ENCODE measurements at places on chromosomes 6 and 20. TPM values are rescaled to one million over a fixed set of nuclear protein-coding genes. Genes with fewer than 3 reads are reported as not detected.

- H3K27me3 ChIP-seq: no peaks in the 10 kb centered on the region
- no peak for DNase-seq
- no peaks in the 10 kb centered on the region for H3K4me1 ChIP-seq
- no peak overlapping the region for H3K27ac ChIP-seq
- H3K4me3 ChIP-seq: no peak overlapping the region
Measured at GRCh38 chr6:69881322-69882151, 15.2 kb downstream of the COL19A1 start.

DNA sequence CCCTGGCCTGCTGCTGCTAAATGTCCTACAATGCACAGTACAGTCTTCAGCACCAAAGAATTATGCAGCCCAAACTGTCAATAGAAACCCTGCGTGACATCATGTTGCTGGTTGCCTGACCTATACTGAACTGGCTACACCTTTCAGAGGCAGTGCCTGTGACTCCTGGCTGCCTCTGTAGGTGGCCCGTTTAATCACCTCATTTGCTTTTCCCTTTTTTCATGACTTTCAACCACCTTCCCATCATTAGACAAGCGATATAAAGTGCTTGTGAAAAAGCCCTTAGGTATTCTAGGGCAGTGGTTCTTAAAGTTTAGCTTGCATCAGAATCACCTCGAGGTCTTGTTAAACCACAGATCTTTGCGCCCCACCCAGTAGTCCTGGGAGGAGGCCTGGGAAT is 33.0 kb upstream of the RIPOR2 start:
- DNase-seq: no peak
- no peaks in the 10 kb centered on the region for H3K4me1 ChIP-seq
- H3K27me3 ChIP-seq: no peaks in the 10 kb centered on the region
- H3K4me3 ChIP-seq: no peak overlapping the region

SLC17A3 gene
- 0.09 TPM for total RNA-seq

APOM gene
- 52.9 TPM for total RNA-seq

GRCh38 chr6:56450882-56451739 is 191.6 kb downstream of the DST start:
- H3K4me3 ChIP-seq: no peak overlapping the region
- H3K27ac ChIP-seq: peak overlapping the region; percentile 49
- H3K4me1 ChIP-seq: peaks cover 24% of the 10 kb centered on the region
- peak; percentile 55 for DNase-seq

GRCh38 chr6:52337633-52338290 is 24.2 kb upstream of the PAQR8 start:
- H3K4me3 ChIP-seq: no peak overlapping the region
- H3K4me1 ChIP-seq: peaks cover 45% of the 10 kb centered on the region
- H3K27me3 ChIP-seq: no peaks in the 10 kb centered on the region

DNA sequence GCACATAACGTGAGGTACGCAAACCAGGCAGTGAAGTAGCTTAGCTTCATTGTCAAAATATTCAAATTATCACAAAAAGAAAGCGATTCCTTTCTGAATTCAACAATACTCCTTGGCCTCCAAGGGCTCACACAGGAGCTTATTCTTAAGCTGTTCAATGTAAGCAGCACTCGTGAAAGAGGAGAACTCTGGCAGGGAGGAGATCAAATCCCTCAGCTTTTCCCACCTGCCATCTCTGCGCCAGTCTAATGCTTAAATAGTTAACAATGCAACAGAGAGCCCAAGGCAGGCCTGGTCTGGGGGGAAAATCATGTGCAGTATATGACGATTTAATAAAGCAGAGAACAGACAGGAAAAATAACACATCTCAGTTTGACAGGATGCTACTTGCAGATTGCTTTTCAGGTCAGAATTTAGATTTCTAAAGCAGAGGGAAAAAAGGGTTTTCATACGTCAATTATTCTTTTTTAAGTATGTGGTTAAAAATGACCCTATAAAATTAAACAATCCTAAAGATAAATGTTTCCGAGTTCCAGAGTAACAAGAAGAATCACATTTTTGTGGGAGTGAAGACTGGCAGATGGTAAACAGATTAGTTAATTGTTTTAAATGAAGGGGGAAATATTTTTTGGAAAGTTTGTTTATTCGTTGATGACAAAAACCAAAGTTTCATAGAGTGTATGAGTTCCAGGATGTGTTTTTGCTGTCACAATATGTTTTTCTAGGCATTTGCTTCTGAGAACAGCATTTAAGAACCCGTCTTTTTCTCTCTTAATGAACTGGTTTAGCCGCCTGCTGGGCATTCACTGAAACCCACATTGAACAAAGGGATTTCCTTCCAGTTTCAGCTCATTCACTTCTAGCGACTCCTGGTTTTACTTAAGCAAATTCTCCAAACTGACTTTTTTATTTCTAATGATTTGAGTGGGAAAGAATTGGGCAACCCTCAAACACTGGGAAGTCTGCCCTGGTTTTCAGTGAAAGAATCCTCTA is 45.9 kb downstream of the PLAGL1 start:
- no peaks in the 10 kb centered on the region for H3K36me3 ChIP-seq
- H3K27me3 ChIP-seq: no peaks in the 10 kb centered on the region
- H3K4me1 ChIP-seq: no peaks in the 10 kb centered on the region
- no peak for DNase-seq
- no peak overlapping the region for H3K27ac ChIP-seq

- no peak overlapping the region for H3K4me3 ChIP-seq
- no peaks in the 10 kb centered on the region for H3K27me3 ChIP-seq
- H3K27ac ChIP-seq: no peak overlapping the region
Measured at GRCh38 chr20:47762699-47763268, 22.5 kb downstream of the SULF2 start.

DNA sequence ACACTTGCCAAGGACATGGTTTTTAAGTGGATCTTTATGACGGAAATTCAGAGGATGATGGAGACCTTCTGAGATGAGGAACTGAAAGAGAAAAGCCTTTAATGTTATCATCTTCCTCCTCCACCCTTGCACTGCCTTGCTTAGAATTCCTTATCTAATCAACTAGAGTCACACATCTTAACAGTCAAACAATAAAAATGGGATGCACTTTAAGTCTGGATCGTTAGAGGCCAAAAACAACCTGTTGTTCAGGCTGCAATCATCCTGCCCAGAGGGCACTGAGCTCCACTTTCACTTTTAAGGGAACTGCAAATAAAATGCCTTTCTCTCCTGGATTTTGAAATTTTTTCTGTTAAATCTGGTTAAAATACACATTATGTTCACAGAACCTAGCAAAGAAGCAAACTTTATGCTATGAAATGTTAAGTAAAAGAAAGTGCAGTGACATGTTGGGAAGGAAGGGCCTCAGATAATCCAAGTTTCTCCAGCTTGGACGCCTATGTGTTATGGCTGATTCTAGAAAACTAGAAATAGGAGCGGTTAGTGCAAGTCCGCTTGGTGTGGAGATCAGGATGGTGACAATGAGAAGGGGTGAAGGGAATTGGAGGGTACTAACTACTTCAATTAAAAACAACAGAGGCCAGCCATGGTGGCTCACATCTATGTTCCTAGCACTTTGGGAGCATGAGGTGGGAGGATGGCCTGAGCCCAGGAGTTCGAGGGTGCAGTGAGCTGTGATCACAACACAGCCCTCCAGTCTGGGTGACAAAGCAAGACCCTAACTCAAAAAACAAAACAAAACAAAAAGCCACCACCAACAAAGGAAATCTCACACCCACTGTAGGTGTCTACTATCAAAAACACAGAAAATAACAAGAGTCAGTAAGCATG is 66.4 kb upstream of the KIF13A start:
- H3K36me3 ChIP-seq: no peaks in the 10 kb centered on the region
- H3K4me3 ChIP-seq: peak overlapping the region; percentile 33
- no peak overlapping the region for H3K27ac ChIP-seq
- H3K27me3 ChIP-seq: no peaks in the 10 kb centered on the region
- peaks cover 53% of the 10 kb centered on the region for H3K4me1 ChIP-seq

DNA sequence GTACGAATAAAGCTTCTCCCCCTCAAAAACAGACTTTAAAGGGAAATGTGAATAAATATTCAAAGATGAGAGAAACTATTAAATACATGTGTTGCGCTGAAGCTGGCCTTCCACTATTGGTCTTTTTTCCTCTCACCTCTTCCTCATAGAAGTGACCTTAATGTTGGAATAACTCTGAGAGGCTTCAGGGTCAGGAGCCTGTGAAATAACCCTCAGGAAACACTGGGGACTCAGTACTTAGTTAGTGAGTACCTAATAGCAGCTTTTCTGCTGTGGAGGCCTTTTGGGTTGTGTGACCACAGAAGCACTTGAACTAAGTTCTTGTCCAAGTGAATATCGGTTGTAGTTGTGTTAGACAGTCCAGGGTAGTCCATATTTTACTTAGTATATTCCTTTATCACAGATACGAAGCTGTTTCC is 799 bp upstream of the SHPRH start:
- no peak for DNase-seq
- no peaks in the 10 kb centered on the region for H3K27me3 ChIP-seq
- peaks cover 31% of the 10 kb centered on the region for H3K4me1 ChIP-seq
- H3K4me3 ChIP-seq: peak overlapping the region; percentile 38
- H3K27ac ChIP-seq: peak overlapping the region; percentile 88

- H3K4me1 ChIP-seq: no peaks in the 10 kb centered on the region
- DNase-seq: no peak
- no peaks in the 10 kb centered on the region for H3K36me3 ChIP-seq
- no peak overlapping the region for H3K27ac ChIP-seq
- H3K4me3 ChIP-seq: no peak overlapping the region
- no peaks in the 10 kb centered on the region for H3K27me3 ChIP-seq
Measured at GRCh38 chr20:55446301-55446700, 559.0 kb downstream of the CBLN4 start.

DNA sequence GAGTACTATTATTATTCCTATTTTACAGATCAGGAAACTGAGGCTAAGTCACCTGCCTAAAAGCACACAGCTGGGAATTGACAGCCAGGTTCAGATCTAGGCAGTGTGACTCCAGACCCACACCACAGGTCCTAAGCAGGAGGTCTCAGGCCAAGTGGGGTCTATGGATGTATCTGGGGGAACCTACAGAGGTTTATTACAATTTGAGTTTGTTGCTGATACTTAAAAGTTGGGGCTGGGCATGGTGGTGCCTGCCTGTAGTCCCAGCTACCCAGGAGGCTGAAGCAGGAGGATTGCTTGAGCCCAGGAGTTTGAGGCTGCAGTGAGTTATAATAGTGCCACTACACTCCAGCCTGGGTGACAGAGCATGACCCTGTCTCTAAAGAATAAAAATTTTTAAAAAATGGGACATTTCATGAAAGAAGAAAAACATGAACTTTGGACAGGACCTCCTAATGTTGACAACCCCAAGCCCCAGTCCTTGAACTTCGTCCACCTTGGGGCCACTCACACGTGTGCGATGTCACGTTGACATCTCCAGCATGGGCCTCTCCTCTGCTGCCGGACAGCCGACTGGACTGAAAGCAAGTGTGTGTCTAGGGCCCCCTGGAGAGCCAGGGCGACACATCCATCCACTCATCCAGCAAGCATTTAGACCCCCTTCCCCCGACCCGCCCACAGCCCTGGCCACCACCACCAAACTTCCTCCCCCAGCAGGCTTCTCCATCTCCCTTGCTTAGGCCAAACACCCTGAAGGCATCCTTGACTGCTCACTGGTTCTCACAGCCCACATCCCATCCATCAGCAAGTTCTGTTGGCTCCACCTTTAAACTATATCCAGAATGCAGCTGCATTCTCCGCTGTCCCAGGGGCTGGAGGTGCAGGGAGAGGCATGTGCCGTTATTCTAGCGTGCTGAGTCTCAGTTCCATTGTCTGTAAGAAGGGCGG is 40.0 kb downstream of the NOL4L start:
- no peak overlapping the region for H3K4me3 ChIP-seq
- H3K36me3 ChIP-seq: no peaks in the 10 kb centered on the region
- DNase-seq: peak; percentile 98

BTNL2 gene
- not detected for total RNA-seq

DNA sequence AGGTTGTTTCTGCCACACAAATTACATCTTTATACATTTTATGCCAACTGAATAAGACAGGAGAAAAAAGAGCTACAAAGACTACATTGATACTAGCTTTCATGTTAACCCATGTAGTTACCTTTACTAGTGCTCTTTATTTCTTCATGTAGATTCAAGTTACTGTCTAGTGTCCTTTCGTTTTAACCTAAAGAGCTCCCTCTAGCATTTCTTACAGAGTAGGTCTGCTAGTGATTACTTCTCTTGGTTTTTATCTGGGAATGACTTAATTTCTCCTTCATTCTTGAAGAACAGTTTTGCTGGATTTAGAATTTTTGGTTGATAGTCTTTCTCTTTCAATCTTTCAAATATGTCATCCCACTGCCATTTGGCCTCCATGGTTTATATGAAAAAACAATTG is 21.2 kb upstream of the NOP56 start:
- no peaks in the 10 kb centered on the region for H3K36me3 ChIP-seq
- no peak overlapping the region for H3K27ac ChIP-seq
- no peaks in the 10 kb centered on the region for H3K27me3 ChIP-seq

DNA sequence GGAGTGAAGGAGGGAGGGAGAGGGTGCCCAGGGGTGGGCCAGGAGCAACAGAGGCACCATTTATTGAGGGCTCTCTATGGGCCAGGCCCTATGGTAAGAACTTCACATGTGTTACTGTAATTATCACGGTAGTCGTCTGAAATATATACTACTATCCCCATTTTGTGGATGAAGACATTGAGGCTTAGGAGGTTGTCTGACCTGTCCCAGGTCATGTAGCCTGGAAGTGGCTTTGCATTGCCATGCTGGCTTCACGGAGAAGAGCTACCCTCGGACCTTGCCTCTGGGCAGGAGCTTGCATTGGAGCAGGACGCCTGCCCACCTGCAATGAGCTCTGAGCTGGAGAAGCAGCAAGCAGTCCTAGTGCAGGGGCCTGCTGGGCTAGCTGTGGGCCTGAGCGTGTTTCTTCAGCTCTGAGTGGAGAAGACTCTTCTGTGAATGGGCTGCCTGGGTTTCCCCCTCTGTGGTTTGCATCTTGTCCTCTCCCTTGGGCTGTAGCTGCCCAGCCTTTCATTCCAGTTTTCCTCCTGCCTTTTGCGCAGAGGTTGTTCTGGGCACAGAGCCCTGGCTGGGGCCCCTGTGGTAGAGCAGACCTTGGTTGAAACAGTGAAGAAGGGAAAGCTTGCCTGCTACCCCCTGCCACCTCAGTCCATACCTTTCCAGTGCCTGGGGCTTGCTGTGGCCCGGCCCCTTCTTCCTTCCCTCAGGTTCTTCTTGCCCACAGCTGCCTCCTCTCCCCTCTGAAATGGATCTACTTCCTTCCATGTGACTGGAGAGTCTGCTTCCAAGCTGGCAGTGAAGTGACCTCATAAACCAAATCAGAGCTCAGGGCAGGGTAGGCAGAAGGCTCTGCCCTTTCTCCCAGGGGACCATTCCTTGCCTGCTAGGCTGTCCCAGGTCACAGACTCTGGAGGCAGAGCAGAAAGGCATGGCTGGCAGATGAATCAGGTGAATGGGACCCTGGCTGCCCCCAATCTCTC is 24.1 kb upstream of the SRF start:
- H3K27me3 ChIP-seq: no peaks in the 10 kb centered on the region
- no peak overlapping the region for H3K27ac ChIP-seq
- peaks cover 43% of the 10 kb centered on the region for H3K4me1 ChIP-seq

METTL24 gene
- total RNA-seq: not detected

LTB gene
- 0.22 TPM for total RNA-seq

DNA sequence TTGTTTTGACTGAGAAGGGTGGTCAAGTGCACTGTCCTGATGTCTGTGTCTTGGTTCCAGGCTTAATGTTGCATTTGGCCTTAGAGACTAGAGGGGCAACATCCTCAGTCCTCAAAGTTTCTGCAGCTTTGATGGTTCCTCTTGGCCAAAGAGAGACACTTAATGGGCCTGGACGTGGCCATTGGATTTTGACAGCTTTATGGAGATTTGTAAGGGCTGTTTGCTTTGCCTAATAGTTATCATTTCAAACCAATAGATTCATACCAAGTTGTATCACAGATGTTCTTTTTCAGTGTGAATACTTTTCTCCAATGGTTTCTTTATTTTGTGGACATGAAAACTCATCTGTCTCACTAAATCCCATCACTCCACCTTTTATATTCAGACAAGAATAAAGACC is 45.8 kb upstream of the CLIC5 start:
- H3K4me3 ChIP-seq: no peak overlapping the region
- no peaks in the 10 kb centered on the region for H3K4me1 ChIP-seq
- no peak overlapping the region for H3K27ac ChIP-seq
- DNase-seq: no peak
- no peaks in the 10 kb centered on the region for H3K36me3 ChIP-seq

PSORS1C2 gene
- total RNA-seq: not detected
